ENCODE measurements at places on chromosomes 6 and 20.

- DNase-seq = no peak
Measured at GRCh38 chr6:14542670-14543366, 425.2 kb downstream of the CD83 start.

- no peak for DNase-seq
Measured at GRCh38 chr6:13478525-13478966, 8.9 kb downstream of the GFOD1 start.

- no peak for DNase-seq
Measured at GRCh38 chr20:50484271-50484976, 25.8 kb upstream of the PTPN1 start.

GRCh38 chr6:74369556-74369993 lies 673.6 kb downstream of the CD109 start:
- no peak for DNase-seq

- peak; percentile 50 for DNase-seq
Measured at GRCh38 chr20:49775229-49775693, 37.4 kb upstream of the SLC9A8 start.

- peak; percentile 85 for DNase-seq
Measured at GRCh38 chr20:63641792-63642523, 11.3 kb downstream of the STMN3 start.

GRCh38 chr6:29509239-29509638 lies 21.5 kb upstream of the MAS1L start:
- DNase-seq = no peak

DNA sequence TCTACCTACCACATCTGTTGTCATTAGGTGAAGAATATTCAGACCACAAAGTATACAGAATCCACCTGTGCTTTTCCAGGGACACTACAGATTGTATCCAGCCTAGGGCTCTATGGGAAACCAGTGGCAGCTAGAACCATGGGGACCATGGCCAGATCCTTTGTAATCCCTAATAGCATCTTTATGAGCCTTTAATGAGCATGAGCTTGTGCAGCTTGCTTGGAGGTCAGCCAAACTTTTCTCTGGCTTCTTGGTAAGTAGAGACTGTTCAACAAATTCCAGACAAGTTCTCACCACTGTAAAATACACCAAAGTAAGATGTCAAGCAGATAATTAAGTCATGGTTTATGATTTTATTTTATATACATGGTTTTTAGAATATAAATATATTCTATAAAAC lies 301.6 kb upstream of the ADGRB3 start:
- peak; percentile 14 for DNase-seq

- no peak for DNase-seq
Measured at GRCh38 chr20:7399114-7399513, 541.1 kb downstream of the HAO1 start.

GRCh38 chr20:7387638-7388193 lies 552.5 kb downstream of the HAO1 start:
- no peak for DNase-seq

- no peak for DNase-seq
Measured at GRCh38 chr6:129733290-129733689, 23.3 kb upstream of the ARHGAP18 start.

- no peak for DNase-seq
Measured at GRCh38 chr20:32858189-32858588, 534 bp upstream of the EFCAB8 start.

GRCh38 chr6:89281779-89282246 lies 33.3 kb downstream of the GABRR2 start:
- no peak for DNase-seq

DNA sequence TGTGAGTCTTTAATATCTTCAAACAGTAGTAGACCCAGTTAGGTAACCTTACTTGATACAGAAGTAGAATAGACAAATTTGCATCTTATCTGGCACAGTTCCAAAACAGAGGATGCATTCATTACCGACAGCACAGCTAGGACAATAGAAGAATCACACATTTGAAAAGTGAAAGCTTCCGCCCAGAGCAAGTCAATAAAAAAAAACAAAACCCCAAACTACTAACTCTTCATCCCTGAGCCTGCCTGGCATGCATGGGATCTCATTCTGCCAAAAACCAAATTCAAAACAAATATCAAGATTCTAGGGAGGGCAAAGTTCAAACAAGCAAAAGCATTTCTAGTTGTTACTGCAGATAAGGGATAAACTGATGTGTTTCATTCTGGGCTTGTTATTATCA lies 235.4 kb downstream of the BTBD9 start:
- DNase-seq = no peak

DNA sequence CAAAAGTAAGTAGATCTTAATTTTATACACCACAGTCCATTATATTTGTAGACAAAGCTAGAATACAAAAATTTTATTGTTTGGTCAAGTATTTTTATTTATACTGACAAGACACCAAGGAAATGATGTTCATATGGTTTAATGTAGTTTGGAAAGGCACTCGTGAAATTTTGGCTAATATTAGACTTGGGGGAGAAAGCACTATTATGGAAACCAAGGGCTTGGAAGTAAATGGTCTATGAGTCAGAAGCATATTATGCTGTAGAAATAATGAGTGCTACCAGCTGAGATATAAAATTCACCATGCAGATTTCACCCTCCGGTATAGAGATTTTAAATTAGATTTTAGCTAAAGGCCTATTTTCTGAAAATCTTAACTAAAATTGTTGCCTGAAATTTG lies 233.6 kb downstream of the KCNQ5 start:
- DNase-seq = no peak

GRCh38 chr6:168107191-168107983 lies 28.4 kb upstream of the FRMD1 start:
- no peak for DNase-seq

GRCh38 chr6:26660000-26660361 lies 435 bp upstream of the ZNF322 start:
- DNase-seq = no peak

- no peak for DNase-seq
Measured at GRCh38 chr6:133958791-133959190, 5.8 kb downstream of the TBPL1 start.

- DNase-seq = no peak
Measured at GRCh38 chr20:36802326-36803222, 29.0 kb upstream of the DSN1 start.

DNA sequence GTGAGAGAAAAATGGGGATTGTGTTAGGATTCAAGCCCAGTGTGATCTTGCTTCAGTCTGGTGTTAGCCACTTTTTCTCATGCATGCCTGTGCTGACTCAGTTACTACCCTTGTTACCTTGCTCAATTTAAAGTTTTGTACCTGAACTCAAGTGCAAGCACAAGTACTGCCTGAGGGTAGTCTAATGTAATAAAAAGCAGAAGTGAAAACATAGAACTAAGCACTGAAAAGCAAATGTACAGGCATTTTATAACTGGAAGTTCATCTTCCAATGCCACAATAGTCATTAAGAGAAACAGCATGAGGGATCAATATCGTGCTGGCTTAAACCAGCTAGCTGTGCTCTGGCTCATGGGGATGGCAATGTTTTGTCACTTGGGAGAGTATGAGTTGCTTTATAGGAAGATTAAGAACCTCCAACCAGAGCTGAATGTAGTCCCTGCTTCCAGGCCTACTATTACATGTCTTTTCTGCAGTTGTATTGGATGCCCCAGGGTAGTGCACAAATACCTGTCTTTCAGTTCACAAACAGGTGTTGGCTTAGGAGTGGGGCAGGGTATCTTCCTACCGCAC lies 48.7 kb downstream of the SLC35F1 start:
- no peak for DNase-seq

- DNase-seq = peak; percentile 85
Measured at GRCh38 chr20:62143081-62143956, at the start of the genes PSMA7 and SS18L1. TSS of gene PSMA7 (minus strand) at chr20:62143394. CDS start at chr20:62143303, 91 bp downstream. TSS of gene SS18L1 (plus strand) at chr20:62143769. CDS start at chr20:62143821, 52 bp downstream.

- no peak for DNase-seq
Measured at GRCh38 chr20:7094438-7094997, 327.0 kb downstream of the BMP2 start.

DNA sequence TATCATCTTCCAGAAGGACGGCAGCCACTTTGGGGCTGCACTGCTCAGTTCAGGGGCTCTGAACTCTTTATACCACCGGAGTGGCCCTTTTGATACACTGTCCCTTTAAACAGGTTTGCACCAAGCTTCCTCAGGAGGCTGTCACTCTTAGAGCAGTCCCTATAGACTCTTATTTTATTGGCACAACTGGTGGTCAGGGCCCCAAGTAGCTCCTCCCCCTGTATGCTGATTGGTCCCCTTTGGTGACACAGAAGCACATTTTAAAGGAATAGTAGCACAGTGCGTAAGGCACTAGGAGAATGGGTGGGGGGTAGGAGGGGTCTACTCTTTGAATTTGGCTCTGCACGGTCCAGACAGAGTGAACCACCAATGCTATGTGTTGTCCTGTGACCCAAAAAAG lies 122.6 kb upstream of the MLN start:
- no peak for DNase-seq

GRCh38 chr6:150024646-150025155 lies 631 bp downstream of the RAET1L start:
- no peak for DNase-seq

DNA sequence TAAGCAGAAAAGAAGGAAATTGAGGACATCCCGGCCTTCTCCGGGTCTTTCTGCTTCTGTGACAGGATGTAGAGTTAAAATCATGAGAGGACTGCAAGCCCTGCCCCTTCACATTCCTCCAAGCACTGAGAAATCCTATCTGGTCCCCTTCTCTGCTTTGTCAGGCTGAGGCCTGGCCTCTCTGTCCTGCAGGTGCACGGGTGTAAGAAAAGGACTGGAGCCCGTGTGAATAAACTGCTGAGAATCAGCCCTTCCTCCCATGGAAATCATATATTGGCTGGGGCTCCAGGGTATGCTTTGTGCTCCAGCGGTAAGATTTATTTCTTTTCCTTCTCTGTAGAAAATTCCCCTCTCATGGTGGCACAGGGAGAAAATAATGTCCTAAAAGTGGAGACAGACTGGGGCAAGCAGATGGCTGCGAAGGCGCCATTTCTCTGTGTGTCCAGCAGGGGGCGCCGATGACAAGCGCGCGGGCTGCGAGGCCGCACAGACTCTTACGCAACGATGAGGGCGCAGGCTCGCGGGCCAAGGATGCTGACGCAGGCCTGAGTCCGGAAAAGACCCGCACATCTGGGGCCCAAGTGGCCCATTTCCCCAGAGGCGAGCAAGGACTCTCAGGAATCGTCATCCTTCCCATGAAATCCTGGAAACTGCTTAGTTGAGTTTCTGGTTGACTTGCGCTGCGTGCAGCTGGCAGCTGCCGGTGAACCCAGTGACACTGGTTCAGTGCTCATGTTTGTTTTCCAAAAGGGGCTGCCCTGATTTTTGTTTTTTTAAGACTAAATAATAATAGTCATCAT lies 258.6 kb downstream of the ADGB start:
- peak; percentile 76 for DNase-seq

DNA sequence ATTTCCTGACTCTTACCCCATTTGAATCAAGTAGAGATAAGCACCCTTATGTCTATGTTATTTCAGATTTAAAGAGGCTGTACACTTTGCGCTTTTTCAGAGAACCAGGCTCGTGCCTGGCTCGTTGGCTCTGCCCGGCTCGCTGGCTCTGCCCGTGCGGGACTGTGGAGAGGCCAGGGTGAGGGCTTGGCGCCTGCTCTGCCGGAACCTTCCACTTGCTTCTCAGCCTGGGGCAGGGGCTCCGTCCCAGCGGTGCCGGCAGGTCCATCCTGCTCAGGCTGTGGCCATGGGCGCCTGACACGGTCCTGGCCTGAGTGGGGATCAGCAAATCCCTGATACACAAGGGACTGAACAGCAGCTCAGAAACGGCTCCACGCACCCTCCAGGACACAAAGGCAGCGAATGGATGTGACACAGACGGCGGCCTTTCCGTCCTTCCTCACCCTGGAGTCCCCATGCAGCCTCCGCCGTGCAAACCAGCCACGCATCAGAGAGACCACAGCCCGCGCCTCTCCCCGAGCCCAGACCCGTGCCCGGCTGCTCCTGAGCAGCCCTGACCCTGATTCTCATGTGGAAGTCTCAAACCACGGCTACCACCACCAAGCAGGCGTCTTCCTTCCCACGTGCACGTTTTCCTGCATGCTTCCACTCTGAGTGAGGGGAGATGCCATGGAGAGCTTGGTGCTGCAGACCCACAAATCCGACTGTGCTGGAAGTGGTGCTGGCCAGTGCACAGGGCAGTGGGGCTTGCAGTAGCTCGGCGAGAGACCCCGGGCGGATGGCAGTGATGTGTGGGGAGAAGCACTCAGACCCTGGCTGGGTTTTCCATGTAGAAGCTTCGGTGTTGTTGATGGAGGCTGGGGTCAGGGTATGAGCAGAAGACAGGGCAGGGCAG lies 233.9 kb downstream of the ERMARD start:
- DNase-seq = no peak

GRCh38 chr6:22575190-22575589 lies 5.8 kb downstream of the HDGFL1 start:
- no peak for DNase-seq

DNA sequence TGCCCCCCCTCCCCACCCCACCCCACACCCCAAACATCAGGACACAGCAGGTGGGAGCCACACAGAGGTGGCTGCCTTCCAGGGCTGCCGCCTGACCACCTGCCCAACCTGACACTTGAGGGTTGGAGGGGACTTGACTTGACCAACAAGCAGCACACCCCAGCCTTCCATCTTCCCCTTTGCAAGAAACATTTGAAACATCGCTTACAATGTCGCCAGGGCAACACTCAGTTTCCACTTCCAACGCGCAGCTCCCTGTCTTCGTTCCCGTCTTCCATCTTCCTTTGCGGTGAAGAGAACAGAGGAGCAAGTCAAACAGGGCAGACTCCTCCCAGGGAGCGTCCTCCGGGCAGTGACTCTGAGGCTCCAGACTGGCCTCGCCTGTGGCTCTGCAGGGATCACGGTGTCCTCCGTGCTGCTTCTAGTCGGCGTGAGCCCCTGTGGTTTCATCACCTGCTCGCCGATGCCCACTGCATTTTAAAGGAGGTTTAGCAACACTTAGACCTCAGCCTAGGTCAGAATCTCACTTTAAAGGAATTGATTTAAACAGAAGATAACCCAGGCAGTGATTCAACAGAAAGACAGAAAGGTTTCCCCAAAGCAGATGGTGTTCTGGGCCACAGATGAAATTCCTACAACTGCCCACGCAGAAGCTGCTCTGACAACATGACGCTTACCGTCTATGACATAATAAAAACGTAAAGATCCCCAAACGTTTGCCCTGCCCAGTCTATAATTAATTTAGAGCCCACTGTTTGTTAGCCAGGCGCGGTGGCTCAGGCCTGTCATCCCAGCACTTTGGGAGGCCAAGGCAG lies 130.8 kb downstream of the TAF4 start:
- no peak for DNase-seq

Measured in renal pelvis (tissue), 12 donors.